SHP77 treated with DMSO at 0.1 percent for 48 hours (cell line): ENCODE measurements at places on chromosomes 5 and 9.

DNA sequence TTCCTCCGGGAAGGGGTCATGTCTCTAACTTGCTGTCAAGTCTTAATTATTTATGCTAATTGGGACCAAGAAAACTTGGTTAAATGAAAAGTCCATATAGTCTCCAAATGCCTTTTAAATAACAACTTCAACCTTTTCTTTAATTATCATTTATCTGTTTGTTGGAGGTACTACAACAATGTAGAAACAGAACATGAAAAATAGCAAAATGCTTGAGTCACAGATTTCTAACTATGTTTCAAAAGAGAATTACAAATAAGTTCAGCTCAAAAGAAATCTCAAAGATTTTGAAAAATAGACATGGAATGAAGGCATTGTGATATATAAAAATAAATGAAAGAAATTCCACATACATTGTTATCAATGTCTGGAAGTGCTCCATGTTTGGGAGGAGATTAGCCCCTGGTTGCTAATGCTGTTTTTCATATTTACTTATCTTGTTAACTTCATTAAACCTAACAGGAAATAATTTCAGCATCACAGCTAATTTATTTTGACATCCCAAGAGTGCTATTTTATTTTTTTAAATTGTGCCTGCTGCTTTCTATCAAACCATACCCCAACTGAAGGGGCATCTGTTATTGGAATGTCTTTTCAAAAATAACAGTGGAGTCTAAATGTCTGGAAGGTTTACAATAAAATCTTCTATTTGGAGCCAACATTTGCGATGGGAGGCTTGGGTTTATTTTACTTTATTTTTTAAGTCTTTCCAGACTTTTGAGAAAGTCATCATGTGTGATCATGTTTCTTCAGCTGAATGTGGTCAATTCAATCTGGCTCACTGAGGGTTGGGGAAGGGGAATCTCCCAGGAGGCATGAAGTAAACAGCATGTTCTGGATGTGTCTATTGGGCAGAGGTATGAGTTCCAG lies 53.1 kb upstream of the ANKRD55 start:
- no peak for DNase-seq

- no peak for DNase-seq
Observed at GRCh38 chr5:38210676-38211353, 47.5 kb upstream of the EGFLAM start.

- DNase-seq, result no peak
Observed at GRCh38 chr5:64299805-64300204, 134.2 kb downstream of the RNF180 start.

GRCh38 chr5:117131876-117132275 lies 557.3 kb upstream of the SEMA6A start:
- DNase-seq, result no peak

DNA sequence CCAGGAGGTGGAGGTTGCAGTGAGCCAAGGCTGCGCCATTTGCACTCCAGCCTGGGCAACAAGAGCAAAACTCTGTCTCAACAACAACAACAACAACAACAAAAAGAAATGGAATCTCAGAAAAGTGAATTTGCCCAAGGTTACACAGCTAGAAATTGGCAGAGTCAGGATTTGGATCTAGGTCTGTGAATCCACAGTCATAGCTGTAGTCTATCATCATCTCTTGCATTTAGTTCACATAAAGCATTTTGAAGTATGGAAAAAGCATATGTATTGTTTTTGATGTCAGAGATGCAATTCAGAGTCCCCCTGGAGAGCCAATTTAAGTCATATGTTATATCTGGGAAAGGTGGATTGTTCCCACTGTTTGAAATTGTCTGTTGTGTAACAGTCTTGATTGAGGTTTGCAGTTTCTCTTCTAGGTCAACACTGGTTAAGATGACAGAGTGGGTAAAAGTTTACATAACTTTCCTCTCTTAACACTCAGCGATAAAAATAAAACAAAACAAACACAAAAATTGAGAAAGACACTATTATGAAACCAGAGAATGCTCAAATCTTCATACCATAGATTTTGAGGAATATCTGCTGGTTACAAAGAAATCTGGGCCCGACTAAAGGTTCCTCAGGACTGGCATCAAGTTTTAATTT lies 21.5 kb upstream of the GPR21 start:
- DNase-seq, result no peak

- DNase-seq, result no peak
Observed at GRCh38 chr5:77292026-77292757, 81.7 kb downstream of the PDE8B start.

- DNase-seq, result no peak
Observed at GRCh38 chr9:107620801-107621200, 131.2 kb upstream of the KLF4 start.

DNA sequence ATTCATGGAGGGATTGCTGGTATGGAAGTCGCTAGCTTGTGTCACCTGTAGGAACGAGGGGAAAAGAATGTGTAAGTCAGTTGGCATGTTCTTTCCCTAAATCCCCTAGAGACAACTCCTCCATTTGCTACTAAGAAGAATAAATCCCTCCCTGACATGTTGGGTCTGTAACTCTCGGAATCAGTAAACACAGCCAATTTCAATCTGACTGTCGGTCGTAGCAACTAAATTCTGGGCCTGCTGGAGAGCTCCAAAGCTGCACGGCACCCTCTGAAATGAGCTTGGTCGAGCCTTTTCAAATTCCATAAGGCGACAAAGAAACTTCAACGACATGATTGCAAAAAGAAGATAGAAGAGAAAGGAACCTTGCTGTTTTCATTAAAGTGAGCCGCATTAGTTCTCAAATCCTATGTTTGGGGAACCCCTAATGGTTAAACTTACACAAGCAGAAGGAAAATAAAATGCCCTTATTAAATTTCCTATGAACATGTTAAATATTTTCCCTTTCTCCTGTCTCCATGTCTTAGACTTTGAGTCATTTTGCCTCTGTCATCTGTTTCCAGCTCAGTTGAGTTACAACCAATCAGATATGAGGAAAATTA lies 735.8 kb upstream of the WWC1 start:
- no peak for DNase-seq

DNA sequence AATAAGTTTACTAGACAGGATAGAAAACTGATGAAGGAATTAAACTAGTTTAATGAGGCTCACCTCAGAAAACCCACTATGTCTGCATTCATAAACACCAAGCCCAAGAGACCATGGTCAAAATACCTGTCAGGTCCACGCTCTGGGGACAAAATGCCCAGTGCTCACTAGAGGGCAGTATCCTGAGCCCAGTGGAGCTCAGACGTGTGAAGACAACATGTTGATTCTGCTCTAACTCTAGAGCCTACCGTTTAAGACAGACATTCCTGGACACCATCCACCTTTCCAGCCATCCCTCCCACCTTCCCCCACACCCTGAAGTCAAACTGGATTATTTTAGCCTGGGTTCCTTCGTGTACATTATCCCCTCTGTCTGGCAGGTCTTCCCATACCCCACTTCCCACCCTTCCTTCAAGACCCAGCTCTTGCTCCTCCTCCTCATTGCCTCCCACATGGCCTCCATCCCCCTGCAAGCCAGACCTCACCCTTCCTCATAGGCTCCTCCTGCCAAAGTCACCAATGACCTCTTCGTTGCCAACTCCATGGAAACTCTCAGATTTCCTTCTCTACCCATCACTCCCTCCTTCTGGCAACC lies 142.3 kb upstream of the FSTL4 start:
- no peak for DNase-seq

DNA sequence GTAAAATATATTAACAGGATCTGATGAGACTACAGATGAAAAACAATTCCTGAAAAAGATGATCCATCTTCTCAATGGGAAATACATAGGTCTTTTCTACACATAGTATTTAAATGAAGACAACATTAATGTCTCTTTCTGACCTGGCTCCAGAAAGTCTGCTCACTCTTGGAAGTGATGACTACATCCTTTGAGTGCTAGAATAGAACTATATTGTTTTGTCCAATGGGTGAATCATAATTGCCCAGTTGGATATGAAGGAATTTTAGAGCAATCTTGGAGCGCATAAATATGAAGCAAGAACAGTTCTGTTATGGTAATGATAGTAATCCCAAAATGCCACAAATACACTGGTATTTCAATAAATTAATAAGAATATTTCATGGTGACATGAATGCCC lies 322.1 kb downstream of the DEPDC1B start:
- no peak for DNase-seq
